T-helper 17 cell (primary cell): ENCODE measurements at places on chromosomes 1 and 21.

DNA sequence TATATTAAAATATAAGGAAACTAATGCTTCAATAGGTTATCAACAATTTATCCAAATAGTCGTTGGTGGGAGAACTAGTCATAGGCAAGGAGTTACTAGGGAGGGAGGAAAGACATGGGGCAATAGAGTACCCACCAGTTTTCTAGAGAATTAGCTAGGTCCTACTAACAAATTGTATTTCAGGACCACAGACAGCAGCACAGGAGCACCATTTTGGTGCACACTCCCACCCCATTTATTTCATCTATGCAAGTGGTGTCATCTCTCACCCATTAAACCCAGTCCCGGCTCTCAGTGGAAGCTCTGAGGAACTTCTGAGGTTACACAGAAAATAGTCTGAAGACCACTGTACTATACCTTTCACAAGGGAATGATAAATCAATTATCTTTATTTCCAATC, 89.0 kb upstream of the BCAR3 start:
- DNase-seq = no peak

GRCh38 chr1:1328254-1328653, 2.8 kb upstream of the TAS1R3 start:
- no peak for DNase-seq

GRCh38 chr1:72830606-72831390, 548.5 kb upstream of the NEGR1 start:
- DNase-seq = no peak

DNA sequence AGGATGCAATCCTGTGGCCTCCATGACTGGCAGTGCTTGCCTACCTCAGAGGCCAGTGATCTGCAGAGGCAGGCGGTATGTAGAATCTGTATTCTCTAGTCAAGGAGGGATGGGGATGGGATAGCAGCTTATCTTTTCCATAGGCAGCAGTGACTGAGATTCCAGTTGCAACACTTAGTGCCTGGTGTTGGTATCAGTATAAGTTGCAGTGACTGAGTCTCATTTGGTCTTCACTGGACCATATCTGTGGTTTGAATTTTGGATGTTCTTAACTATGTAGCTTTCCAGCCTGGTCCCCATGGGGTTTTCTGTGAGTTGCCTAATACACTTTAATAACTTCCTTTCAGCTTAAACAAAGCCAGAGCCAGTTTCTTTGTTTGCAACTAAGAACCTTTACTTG, 16.5 kb downstream of the DYRK1A start:
- no peak for DNase-seq
